ENCODE measurements at places on chromosomes 13 and 19.

GRCh38 chr13:86051134-86052103, 252.2 kb upstream of the SLITRK6 start:
- DNase-seq: no peak

- no peak for DNase-seq
Measured at GRCh38 chr19:13758795-13759194, 5.5 kb upstream of the MRI1 start.

GRCh38 chr13:50366488-50367174, 351.4 kb downstream of the KCNRG start:
- DNase-seq: peak; percentile 33

GRCh38 chr19:33629826-33630375, 8.1 kb downstream of the CHST8 start:
- no peak for DNase-seq

DNA sequence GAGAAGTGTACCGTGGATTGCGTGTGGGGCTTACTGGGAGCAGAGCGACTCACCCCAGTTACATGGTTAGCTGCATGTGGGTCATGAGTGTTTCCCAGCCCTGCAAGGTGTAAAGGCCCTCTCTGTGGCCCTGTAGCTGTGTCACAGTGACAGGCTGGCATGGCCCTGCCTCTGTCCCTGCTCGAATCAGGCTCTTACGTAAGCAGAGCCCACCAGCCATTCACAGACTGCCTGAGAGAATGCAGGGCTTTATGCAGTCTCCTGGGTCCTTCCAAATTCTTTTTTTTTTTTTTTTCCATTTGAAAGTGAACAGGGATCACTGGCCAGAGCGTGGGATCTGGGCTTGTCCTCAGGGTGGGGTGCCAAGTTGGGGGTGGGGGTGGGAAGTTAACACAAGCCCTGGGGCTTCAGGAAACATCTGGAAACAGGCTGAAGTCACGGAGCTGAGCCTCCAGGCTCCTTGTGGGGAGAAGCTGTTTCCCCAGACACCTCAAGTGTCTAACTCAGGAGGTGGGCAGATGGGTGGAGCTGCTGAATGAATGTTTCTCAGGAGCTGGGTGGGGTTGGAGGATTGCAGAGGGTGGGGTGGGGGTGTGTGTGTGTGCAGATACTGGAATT, 13.4 kb downstream of the TECR start:
- no peak for DNase-seq

DNA sequence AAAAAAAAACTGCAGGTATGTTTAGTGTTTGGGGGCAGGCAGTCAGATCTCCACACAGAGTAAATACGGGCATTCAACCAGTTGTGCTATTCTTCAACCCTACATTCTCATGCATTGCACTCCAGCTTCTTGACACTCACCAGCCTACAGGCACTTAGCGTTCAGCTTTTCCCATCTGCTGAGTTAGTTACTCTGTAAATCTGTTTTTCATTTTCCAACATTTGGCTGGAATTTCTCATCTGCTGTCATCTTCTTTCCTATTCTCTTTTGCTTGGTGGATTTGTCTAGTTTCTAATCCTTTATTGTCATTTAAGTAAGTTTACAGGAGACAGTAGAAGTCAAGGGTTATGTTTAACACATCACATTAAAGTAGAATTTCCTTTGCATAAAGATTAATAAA, 1318.9 kb downstream of the OLFM4 start:
- no peak for DNase-seq
